ENCODE measurements at places on chromosomes 5 and 9. TPM values are rescaled to one million over a fixed set of nuclear protein-coding genes. Genes with fewer than 3 reads are reported as not detected.

PLGRKT gene
- 19.6 TPM for total RNA-seq

DNA sequence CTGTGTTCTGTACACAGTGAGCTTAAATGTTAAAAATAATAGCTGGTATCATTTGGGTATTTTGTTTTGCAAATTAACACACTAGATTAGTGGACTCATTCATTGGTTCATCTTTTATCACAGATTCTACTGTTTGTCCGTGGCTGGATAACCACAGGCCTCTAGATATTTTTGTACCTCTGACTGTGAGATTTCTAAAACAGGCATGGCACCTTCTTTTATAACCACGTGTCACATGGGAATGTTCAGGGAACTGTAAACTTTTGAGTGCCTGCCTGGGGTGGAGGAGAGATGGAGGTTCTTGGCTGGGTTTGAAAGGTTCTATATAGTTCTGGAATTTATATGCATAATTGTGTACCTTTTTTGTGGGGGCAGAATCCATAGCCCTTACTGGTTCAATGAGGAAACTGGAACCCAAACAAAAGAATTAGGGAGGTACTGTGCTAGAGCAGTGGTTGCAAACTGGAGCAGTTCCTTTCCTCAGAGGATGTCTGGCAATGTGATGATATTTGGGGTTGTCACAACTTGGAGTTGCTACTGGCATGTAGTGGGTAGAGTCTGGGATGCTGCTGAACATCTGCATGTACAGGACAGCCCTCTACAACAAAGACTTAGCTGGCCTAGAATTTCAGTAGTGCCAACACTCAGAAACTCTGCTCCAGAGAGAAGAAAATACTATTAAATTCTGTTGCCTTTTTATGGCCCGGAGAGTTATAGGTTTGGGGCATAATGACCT, 16.9 kb downstream of the TLE4 start:
- no peak for DNase-seq

SPACA9 gene
- total RNA-seq: 5.8 TPM

DNA sequence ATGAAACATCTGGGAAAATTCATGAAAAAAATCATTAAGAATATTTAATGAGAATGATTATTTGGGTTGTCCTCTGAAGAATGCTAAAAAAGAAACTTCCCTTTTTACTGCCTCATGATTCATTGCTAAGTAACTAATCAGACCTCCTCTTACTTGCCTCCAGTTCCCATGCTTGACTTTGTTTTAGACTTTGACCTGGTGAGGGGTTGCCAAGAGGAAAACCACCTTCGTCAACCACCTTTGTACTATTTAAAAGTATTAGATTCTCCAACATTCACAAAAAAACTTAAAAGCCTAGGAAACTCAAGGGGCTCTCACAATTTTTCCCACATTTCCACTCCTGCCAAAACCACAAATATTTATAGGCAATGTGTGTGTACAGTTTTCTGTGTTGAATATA, 115.2 kb upstream of the ST8SIA4 start:
- DNase-seq: no peak

FAM78A gene
- 0.64 TPM for total RNA-seq

CEL gene
- total RNA-seq: 4.3 TPM

- no peak for DNase-seq
These were observed 115.1 kb upstream of the IRX4 start for GRCh38 chr5:1997640-1998347.

SHISAL2B gene
- total RNA-seq: not detected

DNA sequence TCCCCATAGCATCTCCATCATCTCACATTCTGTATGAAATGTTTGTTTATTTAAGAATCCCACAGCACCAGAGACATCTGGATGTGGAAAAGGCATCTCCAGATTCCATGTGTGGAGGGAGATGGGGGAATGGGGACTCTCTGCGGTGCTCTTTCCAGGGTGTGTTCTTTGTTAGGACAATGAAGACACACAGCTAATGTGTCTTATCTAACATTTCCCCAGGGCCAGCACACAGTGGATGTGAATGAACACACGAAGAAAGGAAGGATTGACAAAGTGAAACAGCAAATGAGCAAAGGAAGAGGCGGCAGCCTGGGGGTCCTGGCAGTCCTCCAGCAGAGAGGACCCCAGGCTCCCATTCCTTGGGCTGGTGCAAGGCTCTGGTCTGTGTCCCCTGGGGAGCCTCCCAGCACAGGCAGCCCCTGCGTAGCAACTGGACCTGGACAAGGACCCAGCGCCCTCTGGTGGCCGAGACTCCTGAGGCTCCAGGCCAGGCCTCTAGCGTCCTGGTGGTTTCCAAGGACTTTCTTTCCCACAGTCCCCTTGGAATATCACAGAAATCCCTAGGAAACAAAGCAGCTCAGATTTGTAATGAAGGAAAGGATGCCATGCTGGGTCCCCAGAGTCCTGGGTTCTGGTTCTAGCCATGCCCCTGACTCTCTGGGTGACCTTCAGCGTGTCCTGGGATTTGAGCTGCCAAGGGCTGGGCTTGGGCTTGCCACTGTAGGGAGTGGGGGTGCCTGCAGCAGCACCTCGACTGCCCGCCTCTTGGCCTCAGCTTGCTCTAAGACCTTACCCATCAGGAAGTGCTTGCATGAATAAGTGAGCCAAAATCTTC, 3.5 kb upstream of the PDLIM7 start:
- peak; percentile 85 for DNase-seq

Data from mesothelial cell of epicardium (in vitro differentiated cells).